AG10803 (cell line): ENCODE measurements at places on chromosomes 12 and 14.

GRCh38 chr14:104145826-104146601, 7.6 kb downstream of the KIF26A start:
- DNase-seq = no peak

DNA sequence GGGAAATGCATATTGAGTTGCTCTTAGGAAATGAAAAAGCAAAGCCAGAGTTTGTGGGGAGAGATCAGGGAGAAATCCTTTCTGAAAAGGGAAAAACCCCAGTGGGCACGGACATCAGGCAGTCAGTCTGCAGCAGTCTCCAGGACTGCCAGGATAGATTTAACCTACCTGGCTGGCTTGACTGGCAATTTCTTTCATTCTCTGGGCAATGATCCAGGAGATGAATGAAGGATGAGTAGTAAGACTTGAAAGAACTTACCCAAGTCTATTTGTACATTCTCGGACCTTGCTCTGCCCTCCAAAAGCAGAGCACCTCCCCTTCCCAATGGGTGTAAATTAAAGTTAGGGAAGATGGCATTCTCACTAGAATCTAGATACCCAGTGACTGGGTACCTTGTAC, 42.9 kb downstream of the CMAS start:
- DNase-seq = no peak

DNA sequence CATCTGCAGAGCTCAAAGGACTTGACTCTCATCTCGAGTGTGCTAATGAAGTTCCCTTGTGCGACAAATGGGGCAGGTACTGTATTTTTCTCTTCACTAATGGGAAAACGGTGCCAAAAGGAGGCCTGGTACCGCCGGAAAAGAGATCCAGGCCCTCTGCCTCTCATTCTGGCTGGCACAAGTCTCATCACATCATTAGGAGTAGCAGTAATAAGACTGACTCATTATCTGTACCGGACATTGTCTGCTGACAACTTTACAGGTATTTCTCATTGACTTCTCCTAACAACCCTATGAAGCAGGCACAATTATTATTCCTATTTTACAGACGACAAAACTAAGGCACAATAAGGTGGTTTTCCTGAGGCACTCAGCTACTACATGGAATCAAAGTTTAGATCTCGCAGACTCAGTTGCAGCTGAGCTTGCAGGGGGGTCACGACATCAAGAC, 668 bp downstream of the APPL2 start:
- no peak for DNase-seq

- no peak for DNase-seq
Observed at GRCh38 chr12:112163471-112163991, 38.2 kb downstream of the TRAFD1 start.

DNA sequence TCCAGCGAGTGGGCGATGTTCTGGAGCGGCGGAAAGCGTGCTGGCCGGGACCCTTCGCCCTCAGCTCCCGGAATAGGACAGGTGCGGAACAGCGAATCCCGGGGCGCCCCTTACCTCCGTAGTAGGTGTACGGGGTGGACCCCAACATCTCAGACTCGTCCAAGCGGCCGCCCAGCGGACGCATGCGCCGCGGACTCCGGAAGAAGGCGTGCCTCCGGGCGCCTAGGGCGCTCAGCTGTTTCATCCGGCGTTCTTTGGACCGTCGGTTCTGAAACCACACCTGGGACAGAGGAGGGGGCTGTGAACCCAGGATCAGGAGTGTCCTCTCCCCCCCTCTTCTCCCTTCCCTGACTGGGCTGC, 4.5 kb downstream of the LHX5 start:
- DNase-seq = no peak

GRCh38 chr12:12922191-12922616, 29.8 kb downstream of the GPRC5D start:
- DNase-seq = peak; percentile 48

- DNase-seq = no peak
Observed at GRCh38 chr12:115230606-115231005, 546.6 kb upstream of the TBX3 start.

- no peak for DNase-seq
Observed at GRCh38 chr14:94390372-94391086, 2.1 kb upstream of the SERPINA1 start.

DNA sequence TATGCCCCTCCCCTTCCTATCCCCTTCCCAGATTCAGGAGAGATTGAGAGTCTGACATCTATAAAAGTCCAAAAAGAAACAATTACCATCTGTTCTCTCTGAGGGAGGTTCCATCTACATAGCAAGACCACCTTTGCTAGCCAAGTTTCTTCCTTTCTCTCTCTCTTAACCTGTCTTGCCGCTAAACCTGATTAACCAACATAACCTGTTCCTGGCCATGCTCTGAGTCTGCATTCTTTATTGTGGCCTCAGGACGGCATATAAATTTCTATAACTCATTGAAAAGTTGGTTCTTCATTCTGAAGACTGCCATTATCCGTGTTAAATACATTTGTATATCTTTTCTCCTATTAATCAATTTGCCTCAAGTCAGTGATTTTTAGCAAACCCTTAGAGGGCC, 594.0 kb downstream of the KCNH5 start:
- no peak for DNase-seq

- DNase-seq = peak; percentile 28
Observed at GRCh38 chr14:52089218-52089617, 20.4 kb upstream of the NID2 start.

DNA sequence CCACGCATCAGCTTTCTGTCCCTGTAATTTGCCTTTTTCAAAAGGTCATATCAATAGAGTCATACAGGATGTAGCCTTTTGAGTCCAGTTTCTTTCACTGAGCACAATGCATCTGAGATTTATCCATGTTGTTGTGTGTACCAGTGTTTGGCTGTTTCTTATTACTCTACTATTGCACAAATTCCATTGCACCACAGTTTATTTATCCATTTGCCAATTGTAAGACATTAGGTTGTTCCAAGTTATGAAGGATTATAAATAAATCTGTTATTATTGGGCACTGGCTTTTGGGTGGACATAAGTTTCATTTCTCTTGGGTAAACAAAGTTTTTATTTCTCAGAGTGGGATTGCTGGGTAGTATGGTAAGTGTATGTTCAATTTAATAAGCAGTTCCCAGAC, 68.3 kb upstream of the TBPL2 start:
- peak; percentile 34 for DNase-seq

DNA sequence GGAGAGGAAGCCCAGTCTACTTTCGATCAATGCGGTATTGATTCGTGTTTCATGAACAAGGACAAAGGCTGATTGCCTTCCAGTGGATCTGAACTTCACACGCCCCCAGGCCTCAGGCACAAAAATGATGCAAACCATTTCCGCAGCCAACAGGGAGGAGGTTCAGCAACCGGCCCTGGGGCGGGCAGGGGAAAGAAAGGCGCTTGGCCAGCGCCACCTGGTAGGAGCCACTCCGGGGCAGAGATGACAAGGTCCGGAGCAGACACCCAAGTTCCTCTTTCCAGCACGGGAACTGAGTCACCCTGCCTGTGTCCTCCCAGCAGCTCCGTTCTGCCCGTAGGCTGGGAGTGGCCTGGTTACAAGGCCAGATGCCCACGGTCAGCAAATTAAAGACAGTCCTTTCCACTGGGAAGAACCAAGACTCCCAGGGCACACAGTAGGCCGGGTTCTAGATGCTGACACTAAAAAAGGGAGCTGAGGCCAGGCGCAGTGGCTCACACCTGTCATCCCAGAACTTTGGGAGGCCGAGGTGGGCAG, 136.3 kb downstream of the SCARB1 start:
- DNase-seq = peak; percentile 69

DNA sequence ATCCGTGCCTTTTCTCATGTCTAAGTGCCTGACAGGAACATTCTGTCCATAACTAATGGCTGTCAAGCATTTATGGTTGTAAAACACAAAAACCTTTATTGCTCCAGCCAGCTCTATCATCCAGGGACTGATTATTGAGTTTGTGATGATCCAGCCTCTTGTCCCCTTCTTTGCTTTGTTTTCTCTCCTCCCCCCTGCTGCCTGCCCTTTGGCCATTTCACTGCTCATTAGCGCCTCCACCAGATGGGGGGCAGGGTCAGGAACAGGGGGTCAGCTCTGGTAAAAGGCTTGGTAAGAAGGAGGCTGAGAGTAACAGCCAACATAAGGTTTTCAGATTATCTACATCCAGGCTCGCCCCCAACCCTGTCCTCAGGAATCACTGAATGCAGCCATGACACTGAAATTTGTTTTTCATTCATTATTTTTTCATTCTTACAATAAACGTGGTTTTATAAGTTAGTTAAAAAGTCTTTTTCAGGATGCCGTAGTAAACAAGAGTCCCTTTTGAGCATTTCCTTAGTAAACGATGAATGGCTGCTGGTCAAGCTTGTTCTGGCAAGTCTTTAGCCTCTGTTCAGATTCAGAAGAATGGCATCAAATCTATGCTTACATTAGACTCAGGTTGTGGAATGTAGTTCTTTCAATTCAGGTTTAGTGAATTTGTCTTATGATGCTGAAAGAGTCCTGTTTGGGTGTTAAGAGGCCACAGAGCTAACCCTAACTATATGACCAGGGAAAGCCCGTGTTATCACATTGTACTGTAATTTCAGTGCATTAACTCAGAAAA, 21.7 kb downstream of the HMGA2 start:
- no peak for DNase-seq

DNA sequence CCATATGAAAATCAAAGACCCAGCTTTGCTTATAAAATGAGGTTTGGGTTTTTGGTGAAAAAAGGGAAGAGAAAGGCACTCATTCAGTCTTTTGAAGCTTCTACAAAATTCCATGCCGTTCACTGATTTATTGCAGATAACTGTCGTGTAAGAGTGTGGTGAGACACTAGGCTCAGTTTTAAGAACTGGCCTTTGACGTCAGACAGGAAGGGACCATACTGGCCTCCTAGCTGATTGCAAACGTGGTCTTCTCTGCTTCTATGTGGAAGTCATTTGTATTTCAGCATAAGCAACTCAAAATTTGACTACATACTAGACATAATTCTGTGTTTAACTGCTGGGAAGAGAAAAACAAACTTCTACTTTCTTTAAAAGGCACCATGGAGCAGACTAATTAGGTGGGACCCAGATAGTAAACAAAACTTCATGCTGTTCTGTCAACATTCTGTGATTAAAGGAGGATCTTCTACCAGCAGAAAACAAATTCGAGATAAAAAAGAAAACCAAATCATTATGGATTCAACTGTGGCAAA, 168.7 kb downstream of the TTC7B start:
- no peak for DNase-seq

GRCh38 chr14:37246427-37246829, 48.7 kb downstream of the MIPOL1 start:
- DNase-seq = peak; percentile 60

- DNase-seq = peak; percentile 97
Observed at GRCh38 chr14:61493239-61493638, 171.9 kb downstream of the PRKCH start.

GRCh38 chr14:102187568-102188001, 47.9 kb downstream of the WDR20 start:
- DNase-seq = peak; percentile 13

DNA sequence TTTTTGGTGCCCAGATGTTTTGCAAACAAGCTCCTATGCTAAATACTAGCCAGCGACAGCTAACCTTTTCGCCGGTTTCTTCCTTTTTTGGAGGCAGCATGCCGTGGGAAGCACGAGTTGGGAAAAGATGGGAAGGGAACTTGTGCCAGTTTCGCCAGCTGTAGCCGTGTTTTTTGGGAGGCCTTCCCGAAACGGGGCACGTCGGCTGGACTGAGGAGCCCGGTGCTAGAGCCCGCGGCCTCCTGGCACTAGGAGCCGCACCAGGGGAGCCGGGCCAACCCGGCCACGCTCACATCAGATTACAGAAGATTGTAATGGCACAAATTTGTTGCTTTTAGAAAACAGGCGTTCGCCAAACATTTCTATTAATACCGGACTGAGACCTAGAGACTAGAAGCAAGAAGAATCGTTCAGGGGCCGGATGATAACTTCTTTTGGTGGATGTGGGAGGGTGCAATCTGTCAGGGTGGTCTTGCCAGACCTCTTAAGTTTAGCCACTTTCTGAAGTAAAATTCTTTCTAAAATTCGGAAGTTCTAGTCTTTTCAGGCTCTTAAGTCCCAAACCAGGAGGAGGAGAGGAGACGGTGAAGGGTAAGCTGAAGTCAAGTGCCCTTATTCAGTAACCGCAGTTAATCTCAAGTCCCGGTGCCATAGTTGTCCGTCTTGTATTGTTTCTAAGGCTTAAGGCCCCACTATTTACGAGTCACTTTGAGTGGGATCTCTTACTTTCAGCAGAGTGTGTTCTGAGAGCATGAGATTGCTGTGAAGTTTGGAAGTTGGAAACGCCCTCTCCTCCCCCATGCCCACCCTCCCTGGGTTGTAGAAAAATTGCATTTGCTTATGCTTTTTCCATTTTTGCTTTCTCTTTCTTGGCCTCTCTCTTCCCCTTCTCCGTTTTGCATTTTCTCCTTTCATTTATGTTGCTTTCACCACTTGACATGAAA, 1.3 kb downstream of the RASSF3 start:
- DNase-seq = peak; percentile 44

GRCh38 chr12:54736549-54736948, 88.4 kb upstream of the DCD start:
- DNase-seq = no peak

DNA sequence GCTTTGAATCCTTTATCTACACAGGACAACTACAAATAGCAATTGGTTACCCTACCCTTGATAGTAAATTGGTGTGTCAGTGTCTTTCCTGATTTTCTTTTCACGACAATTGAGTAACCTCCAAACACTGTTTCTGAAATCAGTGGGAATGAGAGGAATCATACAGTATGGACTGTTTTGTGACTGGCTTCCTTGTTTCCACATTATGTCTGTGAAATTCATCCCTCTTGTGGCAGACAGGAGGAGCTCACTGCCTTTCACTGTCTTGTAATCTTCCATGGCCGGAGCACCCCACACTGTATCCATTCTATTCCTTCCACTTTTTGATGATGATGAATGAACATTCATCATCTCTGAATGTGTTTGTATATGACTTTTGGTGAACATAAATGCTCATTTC, 164.0 kb upstream of the PZP start:
- peak; percentile 9 for DNase-seq

- DNase-seq = no peak
Observed at GRCh38 chr12:64007853-64008252, 163.4 kb downstream of the SRGAP1 start.

DNA sequence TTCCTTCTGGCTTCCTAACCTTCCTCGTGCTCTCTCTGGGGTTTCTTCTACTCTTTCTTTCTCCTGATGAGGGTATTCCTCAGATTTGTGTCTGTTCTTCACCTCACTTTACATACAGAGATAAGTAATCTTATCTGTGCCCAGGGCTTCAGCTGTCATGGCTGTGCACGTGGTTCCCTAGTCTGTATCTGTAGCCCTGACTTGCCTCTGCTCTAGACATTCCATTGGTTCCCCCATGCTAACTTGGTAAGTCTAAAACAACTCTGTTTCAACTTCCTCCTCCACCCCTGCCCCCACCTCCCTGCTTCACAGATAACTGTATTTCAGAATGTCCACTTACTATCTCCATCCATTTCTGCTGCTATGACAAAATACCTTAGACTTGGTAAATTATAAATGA, 10.8 kb downstream of the DIP2B start:
- DNase-seq = no peak

- DNase-seq = no peak
Observed at GRCh38 chr12:13022851-13023271, 21.3 kb upstream of the FAM234B start.
